Body of pancreas (tissue), 4 donors: ENCODE measurements at places on chromosomes 7 and 10.

- no peak for DNase-seq
Observed at GRCh38 chr10:121800831-121801230, 127.0 kb downstream of the ATE1 start.

DNA sequence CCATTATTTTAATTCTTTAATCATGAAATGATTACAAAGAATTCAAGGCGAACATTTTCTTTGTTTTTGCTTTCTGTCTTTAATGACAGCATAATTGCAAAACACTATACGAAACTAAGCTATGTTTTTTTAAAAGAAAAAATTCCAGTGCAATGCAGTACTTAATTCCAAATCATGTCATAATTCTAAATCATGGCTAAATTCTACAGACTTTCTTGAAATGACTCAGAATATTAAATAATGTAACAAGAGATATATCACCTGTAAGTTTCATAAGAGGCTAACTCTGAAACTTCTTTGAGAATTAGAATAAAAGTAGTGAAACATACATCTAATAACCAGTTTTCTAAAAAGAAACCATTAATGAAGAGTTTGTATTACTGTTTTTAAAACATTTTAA is 671.6 kb downstream of the PARD3 start:
- no peak for DNase-seq

DNA sequence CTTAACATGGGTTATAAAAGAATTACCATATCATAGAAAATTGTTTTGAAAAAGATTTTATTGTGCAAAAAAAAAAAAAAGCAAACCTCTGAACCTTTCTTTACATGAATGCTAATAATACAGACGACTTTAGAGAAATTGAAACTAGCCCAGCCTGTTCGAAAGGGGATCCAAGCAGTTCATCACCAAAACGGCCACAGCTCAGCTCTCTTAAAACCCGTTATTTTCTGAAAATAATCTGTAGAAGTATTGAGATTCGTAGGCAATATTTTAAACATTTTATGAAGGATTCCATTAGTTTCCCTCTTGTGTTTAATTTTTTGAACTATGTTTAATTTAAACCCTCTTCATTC is 9.9 kb upstream of the GSAP start:
- DNase-seq, result no peak

DNA sequence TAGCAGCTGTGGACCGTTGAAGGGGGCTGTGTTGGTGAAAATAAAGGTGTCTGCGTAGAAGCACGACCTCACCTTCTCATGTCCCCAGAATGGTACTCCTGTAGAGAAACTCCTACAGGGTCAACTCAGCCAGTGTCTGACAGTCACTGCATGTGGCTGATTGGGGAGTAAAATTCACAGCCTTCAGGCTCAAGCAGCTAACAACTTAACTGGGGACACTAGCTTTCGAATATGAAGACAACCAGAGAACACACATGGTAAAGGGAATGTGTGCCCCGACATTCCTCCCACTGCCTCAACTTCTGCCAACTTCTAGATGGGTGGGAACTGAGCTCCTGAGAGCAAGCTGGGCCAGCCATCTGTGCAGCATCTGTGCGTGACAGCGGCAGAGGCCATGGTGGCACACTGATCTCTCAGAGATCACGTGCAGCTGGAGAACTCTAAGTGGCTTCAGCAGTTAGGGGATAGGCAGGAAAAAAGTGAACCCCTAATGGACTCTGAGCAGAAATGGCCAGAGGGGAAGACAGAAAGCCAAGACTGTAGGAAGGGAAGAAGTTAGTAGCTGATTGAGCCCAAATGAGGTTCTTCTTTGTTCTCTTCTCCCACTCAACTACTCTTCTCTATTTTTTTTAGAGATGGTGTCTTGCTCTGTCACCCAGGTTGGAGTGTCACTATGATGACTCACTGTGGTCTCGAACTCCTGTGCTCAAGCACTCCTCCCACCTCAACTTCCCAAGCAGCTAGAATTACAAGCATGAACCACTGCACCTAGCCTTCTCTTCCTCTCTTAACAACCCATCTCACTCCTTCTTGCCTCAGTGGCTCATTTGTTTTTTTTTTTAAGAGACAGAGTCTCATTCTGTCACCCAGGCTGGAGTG is 280.8 kb downstream of the ZEB1 start:
- no peak for DNase-seq

- DNase-seq, result no peak
Observed at GRCh38 chr7:121081327-121081936, 92.9 kb downstream of the CPED1 start.

GRCh38 chr7:106617860-106618259 is 43.1 kb downstream of the CCDC71L start:
- DNase-seq, result no peak
